ENCODE measurements at places on chromosomes 7 and 10.

DNA sequence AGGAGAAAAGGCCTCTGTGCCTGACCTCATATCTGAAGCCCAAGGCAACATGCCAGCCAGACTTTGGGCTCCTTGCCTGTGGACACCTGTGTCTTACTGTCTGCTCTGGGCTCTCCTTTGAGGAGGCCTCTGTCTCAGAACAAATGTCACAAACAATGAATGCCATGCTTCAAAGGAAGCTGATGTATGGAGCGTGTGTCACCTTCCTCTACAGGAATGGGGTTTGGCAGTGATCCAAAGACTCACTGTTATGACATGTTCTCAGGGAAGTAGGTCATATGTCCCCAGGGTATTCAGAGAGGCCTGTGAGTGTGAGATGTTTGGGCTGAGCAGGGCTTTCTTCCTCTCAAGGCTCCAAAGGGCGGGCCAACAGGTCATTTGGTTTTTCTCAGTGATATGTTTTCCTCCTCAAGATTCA lies 38.4 kb downstream of the PTPRE start:
- no peak for DNase-seq

DNA sequence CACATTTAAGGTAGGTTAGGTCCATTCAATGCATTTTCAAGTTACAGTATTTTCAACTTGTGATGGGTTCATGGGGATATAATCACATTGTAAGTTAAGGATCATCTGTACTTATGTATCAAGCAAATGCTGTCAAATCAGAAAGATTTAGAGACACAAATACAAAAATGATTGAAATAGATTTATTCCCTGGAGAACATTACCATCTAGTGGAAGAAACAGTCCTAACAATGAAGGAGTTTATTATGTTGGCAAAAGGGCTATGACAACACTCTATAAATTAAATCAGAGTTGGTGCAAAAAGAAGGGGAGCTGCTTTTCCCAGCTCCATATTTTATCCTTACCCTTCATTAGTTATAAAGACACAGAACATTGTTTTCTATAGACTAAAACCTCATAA lies 69.0 kb downstream of the PRSS58 start:
- DNase-seq, result no peak

- no peak for DNase-seq
These were observed at the start of gene PDGFA for GRCh38 chr7:519484-520390. PDGFA (minus strand) TSS chr7:519846; CDS start chr7:519001, 845 bp downstream.

GRCh38 chr7:3998060-3998459 lies 684.0 kb upstream of the FOXK1 start:
- no peak for DNase-seq

DNA sequence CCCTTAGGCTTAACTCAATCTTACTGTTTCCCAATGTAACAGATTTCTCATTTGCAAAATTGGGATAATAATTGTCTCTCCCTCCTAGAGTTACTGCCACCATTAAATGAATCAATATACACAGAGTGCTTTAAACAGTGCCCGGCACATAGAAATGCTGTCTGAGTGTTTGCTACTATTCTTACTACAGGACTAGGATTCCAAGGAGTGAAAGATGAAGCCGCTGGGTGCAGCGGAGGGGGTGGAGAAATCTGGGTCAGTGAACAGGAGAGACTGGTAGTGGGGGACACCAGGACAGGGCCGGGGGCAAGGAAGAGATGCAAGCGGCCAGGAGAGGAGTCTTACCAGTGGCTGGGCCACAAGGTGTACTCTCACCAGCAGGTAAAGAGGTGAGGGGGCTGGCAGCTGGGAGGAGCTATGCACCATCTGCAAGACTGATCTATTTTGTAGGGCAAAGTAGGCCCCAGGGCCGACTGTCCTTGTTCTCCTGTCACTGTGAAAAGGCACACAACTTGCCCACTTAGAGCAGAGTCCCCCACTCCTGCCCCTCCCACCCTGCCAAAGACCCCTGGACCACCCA lies 18.5 kb upstream of the PRRT4 start:
- no peak for DNase-seq

DNA sequence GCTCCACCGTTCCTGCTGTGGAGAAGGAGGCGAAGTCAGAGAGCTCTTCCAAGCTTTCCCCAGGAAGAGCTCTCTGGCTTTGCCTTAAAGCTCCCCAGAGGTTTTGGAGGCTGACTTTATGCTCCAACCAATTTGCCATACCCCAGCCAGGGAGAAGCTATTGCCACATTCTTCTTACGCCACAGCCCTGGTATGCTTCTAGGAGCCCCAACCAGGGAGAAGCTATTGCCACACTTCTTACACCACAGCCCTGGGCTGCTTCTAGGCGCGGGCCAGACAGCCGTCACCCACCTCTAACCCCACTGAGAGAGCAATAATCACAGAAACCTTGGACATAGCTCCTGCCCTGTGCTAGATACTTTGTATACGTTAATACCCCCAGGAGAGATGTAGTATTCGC lies 951 bp downstream of the ELOVL3 start:
- DNase-seq, result no peak

GRCh38 chr10:86267286-86268195 lies 99.1 kb downstream of the GRID1 start:
- DNase-seq, result no peak

- no peak for DNase-seq
These were observed 1323.5 kb upstream of the LRRTM3 start for GRCh38 chr10:65602182-65602865.

DNA sequence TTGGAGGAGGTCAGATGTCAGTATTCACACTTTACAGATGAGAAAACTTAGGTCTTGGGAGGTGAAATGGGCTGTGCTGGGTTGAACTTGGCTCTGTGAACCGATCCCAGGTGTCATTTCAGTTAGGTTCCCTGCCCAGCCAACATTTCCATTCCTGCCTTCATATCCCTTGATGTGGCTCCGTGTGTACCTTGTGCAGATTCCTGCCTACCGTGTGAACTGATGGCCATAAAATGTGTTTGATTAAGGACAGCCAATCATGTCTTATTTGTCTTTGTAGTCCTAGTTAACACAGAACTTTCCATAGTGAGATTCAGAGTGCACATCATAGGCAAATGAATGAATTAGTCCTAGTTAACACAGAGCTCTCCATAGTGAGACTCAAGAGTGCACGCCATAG lies 101.0 kb upstream of the GATA3 start:
- no peak for DNase-seq

DNA sequence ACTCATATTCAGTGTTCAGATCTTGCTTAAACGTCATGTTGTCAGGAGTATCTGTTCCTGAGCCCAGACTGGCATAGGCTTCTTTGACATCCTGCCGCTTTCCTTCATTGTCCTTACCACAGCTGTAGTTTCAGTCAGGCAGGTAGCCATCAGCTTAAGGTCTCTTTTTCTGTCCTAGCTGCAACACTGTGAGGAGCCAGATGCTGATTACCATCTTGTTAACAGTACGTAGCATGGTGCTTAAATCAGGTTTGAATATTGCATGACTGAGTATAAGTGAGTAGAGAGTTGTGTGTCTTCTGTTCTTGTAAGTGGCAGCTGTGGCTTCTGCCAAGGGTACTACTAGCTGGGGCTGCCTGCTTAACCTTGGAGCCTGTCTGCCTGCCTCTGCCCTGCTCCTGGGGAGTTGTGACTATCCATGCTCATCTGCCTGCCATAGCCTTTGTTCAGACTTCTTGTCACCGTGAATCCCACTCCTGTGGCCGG lies 92.6 kb downstream of the MAPK8 start:
- no peak for DNase-seq

DNA sequence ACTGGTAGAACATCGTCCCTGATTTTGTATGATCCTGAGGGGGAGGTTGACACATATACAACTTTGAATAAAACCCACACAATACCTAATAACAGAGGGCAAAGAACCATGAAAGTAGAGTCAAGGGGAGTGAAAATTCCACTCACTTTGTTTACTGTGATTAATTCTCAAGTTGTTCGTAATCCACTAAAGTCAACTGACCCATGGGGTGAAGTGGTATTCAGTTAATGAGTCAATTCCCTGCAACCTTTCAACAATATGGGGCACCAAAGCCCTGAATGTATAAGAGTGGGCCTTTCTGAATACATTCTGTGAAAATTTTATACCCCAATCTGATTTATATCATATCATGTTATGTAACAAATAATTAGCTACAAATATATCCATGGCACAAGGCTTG lies 39.0 kb upstream of the C10orf67 start:
- DNase-seq, result no peak

DNA sequence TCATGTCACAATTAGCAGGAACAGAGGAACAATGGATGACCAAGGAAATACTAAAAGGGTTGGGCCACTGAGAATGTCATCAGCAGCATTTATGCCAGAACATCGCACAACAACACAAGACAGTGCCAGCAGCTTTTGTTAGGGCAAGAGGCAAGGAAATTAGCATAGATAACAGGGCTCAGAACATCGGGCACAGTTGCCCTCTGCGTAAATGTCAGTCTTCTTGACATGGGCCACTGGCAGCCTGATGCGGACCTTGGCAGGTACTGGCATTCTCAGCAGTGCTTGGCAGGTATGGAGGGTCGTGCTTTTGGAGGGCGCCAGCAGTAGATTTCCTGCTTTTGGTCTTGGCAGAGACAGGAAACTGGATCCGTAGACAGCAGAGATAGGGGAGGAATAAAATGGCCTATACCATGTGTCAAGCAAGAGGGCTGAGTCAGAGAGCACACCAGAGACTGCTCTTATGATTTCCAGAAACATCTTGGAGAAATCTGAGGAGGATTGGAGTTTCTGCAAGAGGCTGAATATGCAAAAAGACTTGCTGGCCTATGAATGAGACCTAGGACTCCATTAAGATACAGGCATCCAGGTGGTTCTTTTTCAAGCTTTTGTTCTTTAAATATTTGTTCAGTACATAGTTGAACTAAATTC lies 371.5 kb upstream of the MTPN start:
- no peak for DNase-seq

- no peak for DNase-seq
These were observed 140.6 kb downstream of the GNAI1 start for GRCh38 chr7:80275192-80275605.

DNA sequence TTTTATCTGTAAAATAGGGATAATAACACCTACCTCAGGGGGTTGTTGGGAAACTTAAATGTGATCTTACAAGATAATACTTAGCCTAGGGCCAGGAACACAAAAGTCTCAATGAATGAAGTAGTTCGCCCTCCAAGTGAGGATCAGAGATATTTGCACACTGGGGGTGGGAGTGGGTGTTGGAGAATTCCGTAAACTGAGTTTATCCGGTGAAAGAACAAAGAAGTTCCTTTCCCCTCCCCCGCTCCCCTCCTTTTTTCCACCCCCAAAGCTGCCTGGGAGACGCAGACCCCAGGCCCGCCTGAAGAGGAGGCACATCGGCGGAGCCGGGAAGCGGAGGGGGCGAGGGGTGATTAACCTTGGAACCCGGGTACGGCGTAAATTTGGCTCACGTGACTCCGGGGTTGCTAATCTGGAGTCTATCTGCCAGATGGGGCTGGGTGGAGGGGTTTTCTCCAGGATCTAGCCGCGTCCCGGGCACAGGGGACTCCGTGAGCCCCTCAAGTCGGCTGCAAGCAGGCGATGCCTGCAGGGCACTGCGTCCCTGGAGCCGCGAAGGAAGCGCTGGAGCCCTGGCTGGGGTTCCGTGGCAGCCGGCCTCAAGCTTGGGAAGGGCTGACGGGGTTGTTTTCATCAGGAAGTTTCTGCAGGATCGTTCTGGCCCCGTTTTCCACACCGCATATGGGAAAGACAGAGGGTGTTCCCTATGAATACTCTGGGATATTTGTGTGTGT lies 1.4 kb upstream of the PODXL start:
- DNase-seq, result no peak

GRCh38 chr10:118370499-118370898 lies 28.4 kb upstream of the FAM204A start:
- no peak for DNase-seq

DNA sequence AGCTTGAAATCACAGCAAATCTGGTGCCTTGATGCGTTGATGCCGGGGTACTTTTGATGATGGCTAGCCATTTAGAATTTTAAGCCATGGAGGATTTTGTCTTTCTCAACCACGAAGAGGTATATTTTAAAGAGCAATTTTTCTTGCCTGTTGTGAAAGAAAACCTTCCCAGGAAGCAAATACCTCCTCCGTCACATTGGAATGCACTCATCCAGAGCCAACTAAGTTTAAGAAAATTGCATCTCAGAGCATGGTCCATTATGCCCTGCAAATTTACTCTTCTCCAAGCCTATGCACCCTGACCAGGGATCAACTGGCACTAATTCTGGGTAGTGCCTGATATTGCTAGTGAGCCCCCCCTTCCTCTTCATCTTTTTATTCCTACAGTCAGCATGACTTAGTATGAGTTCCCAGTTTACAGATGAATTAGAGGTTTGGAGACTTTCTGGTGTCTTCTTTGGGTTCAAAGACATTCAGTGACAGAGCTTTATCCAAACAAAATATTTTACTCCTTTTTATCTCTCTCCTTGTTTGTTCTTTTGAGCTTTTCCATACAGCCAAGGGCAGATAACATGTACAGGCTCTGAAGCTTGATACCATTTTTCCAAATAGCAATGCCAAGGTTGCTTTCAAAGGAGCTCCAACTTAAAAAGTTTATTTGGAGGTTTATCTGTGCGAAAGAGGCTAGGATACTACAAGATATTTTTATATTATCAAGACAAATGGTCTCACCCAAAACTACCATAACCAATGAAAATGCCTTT lies 56.6 kb upstream of the ANK3 start:
- no peak for DNase-seq

DNA sequence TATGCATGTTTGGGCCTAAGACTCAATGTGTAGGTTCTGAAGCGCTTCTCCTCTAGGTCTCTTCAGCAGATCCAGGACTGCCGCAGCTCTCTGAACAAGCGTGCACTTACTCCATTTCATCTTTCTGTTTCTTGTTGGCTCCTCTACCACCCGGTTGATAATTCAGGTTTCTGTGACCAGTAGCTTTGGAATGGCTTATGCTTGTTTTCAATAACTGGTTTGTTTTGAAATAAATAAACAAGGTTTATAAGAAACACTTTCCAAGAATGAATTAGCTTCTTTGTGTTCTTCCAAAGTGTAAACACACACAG lies 1.5 kb downstream of the MDFIC start:
- no peak for DNase-seq

DNA sequence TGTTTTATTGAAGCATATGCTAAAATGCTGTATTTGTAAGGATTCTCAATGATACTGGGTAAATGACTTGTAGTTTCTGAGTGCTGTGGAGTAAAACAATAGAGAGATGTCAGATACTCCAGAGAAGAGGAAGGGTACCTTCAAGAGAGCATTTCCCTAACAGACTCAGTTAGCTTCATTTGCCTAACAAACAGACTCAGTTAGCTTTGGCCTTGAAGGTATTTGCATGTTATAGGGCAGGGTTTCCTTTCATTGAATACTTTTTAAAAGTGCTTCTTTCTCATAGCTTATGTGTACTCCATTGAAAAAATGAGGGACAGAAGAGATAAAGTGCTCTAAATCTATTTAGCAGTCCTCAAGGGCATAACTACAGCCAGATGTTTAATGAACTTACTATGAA lies 101.8 kb downstream of the CHN2 start:
- DNase-seq, result no peak

DNA sequence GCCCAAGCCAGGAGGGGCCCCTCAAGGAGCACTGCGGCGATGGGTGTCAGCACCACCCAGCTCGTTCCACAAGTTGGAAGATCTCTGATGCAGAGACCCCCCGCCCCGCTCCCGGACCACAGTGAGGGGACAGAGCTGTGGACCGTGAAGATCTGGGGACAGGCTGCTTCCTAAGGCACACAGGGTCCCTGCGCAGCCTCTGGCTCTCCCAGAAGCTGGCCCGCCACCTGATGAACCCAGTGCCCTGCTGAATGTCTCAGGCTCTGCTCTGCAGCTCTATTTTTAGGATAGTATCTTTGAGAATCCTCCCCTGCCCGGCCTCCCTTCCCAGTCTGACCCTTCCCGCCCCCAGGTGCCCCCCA lies 29.7 kb downstream of the GBX1 start:
- DNase-seq, result no peak

All from activated CD4-positive, alpha-beta T cell treated with anti-CD3 and anti-CD28 coated beads, Interleukin-2, amount 50 U/mL, for 24 hours (primary cell).